ENCODE measurements at places on chromosomes 2 and 18. TPM values are rescaled to one million over a fixed set of nuclear protein-coding genes. Genes with fewer than 3 reads are reported as not detected.

WIPF1 gene
- 640 TPM for total RNA-seq

DNA sequence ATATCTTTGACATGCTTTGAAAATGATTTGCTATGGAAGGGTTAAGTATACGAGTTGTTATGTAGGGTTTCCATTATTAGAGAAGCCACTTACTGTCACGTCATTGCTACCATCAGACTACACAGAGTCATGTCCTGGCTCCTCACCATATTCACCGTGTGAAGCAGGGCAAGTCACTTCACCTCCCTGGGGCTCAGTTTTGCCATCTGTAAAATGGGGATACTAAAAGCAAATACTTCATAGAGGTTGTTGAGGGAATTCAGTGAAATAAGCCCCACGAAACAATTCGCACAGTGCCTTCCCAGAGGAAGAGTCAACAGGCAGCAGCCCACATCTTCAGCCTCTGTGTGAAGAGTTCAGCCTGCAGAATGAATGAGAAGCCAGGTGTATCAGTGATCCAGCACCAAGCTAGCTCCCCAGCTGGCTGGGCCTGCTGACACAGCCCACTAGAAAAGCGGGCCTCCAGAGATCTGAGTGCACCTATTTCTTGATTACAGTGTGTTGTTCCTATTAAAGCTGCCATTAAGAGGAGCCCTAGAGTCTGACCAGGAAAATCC is 3.4 kb downstream of the DIPK1C start:
- DNase-seq = no peak

ATP6V1B1 gene
- not detected for total RNA-seq

VWA3B gene
- total RNA-seq = not detected

DNA sequence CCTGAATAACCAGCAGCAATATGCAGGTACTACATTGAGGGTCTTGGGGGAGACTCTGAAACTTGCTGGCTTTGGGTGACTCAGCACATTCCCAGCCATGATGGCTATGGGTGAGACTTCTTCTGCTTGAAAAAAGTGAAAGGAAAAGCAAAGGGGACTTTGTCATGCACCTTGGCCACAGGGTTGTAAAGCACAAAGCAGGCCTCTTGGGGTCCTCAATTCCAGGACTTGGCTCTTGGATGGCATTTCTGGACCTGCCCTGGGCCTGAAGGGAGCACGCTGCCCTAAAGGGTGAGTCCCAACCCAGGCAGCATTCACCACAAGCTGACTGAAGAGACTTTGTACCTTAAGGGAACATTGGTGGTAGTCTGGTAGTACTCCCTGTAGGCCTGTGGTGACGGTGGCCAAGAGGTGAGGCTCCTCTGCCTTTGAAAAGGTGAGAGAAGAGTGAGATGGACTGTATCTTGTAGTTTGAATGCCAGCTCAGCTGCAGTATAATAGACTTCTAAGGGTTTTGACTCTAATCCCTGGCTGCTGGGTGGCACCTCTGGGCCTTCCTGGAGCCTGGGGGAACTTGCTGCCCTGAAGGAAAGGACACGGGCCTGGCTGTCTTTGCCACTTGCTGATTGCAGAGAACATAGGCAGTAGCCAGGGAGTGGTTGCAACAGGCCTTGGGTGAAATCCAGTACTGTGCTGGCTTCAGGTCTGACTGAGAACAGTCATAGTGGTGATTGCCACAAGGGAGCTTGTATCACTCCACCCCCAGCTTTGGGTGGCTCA is 36.5 kb upstream of the CYTIP start:
- no peak for DNase-seq

GRCh38 chr2:218744615-218745014 is 34.0 kb downstream of the TTLL4 start:
- DNase-seq = no peak

KIF5C gene
- total RNA-seq = 1.8 TPM

DNA sequence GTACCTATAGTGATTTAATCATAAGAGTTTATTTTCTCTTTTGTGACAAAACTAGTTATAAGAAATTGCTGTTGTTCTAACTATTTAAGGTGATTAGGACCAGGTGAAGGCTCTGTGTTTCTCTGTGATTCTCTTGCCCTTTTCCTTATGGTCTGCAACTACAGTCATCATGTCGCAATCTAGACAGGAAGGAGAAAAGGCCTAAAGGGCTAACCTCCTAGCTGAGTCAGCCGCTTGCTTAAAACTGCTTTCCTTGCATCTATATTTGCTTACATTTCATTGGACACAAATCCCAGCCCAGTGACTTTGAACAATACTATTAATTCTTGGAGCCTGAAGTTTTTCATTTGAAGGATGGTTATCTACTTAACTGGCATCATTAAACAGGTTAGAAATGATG is 93.1 kb downstream of the PIK3C3 start:
- no peak for DNase-seq

KATNAL2 gene
- 0.45 TPM for total RNA-seq

- no peak for DNase-seq
These were observed 75.9 kb downstream of the MRPS9 start for GRCh38 chr2:105113616-105114291.

- no peak for DNase-seq
These were observed 355.6 kb downstream of the PAX3 start for GRCh38 chr2:221943076-221943810.

DNA sequence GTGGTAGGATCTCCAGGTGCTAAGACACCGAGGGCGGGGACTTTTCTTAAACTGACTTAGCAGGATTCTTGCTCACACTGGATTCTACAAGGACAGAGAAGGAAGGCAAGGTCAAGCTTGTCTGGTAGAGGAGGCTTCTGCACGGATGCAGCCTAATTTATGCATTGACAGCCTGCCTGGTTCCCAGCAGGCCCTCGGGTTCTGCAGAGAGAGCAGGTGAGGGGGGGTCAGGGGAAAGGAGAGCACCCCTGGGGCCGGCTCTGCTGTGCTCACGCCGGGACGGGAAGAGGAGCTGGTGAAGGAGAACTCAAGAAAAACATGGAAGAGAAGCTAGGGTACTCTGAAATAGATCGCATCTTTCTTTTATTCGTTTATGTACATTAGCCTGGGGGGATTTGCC is 46.4 kb downstream of the ADI1 start:
- no peak for DNase-seq

DNA sequence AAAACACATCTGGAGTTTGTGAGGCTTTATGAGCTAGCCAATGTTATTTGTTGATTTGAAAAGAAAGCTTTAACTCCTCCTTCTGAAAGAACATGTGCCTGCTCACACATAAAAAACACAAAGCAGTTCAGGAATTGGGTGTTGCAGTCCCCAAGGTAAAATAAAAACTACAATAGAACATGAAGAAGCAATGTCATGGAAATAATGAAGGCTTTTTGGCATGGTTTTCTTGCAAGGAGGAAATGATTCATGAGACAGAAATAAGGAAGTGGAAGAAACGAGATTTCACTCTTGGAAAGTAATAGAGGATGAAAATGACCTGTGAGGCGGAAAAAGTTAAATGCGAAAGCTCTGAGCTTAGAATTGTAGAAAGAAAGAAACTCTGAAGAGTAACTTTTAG is 81.1 kb downstream of the TRIB2 start:
- DNase-seq = no peak

DNA sequence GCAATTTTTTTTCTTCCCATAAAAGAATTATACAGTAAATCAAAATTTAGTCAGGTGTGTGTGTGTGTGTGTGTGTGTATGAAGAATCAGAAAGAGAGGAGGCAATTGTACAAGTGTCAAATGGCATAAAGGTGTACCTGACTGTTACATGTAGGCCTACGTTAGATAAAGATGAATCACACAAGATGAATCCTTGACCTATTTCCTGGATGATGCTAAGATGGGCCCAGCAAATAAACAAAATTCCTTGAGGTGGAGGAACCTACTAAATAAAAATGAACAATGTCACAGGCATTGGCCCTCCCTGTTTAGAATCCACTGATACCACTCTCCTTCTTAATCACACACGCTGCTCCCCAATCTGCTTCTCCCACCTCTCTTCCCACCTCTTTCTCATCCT is 79.7 kb upstream of the LRATD1 start:
- DNase-seq = no peak

GRCh38 chr2:178193496-178193822 is 853 bp upstream of the OSBPL6 start:
- DNase-seq = no peak

DNA sequence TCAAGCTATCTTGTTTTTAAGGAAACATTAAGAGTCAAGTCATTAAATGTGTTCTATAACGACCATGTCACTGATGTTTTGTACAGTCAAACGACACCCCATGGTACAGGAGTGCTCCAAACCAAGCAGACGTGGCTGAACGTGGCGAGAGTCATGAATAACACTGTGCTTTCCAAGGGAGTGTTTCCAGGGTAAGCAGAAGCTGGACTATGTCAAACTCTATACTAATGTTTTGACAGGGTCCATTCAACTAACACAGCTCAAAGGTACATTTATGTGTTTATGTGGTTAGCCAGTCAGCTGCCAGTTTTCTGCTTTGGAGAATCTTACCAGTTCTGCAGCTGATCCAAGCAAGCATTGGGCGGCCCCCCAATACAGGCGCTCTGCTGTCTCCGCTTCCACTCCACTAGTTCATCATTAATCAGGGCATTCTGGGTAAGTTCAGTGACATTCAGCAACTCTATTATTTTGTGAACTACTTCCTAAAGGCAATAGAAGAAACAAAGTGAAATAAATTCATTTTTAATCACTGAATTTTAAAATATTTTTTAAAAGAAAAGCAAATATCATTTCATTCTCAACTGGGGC is 16.4 kb downstream of the STAT1 start:
- DNase-seq = no peak

CDK15 gene
- 0.72 TPM for total RNA-seq

DNA sequence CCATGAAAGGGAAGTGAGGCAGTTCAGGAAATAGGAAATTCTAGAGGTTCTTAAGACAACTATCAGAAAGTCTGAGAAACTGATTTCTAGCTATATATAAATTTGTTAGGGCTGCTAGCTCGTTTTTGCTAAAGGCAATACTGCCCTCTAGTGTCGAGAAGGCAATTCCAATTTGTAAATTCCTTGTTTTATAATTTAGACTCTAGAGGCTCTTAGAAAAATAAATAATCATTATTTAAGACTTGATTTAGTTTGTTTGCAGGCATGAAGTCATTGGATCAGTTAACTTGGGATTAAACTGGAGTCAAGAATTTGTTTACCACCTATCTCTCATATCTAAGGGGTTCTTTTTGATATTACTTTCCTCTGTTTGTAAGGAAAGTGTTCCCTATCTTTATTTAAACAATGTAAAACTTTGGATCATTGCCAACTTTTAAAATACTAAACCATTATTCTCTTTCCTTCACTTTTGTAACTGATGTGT is 66.2 kb downstream of the ACVR2A start:
- peak; percentile 78 for DNase-seq

DNA sequence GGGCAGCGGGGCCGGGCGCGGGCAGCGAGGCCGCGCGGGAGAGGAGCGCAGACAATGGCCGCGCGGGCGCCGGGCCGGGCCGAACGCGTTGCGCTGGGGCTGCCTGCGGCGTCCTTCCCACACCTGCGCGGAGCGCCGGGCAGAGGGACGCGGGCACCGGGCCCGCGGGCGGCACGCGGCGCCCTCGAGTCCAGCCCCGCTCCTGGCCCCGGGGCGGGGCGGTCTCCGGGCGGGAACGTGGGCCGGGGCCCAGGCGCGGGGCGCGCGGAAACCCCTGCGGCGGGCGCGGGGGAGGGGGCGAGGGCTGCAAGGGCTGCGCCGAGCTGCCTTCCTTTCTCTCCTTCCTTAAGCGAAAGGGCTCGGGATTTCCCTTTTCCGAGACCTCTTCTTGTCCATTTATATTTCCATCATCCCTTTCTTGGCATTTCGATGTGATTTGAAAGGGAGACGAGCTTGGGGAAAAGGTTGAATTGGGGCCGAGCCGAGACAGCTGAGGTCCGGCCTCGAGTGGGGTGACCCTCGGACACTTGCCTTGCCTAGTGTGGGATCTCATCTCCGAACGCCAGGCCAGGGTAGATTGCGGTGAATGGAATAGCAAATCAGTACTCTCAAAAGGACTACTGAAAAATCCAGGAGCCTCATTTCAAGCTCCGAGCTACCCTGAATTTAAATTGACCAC is 676 bp downstream of the KLHL23 start:
- DNase-seq = peak; percentile 22

DNA sequence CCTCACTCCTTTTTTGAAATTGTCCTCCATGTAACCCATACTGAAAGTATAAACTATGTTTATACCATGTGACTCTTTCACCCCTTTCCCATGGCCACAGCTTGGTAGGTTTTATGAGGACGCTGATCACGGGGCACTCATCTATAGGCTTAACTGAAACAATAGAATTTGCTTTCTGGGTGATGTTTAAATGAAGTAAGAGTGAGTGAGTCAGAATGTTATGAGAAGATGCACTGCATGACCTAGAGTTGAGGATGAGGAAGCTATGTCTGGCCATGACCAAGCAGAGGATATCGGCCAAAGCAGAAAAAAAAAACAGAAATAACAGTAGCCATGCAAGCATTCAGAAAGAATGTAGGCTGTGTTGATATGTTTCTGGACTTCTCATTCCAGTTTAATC is 34.9 kb downstream of the SCN1A start:
- DNase-seq = no peak

BCL2 gene
- total RNA-seq = 33.4 TPM

PDE1A gene
- not detected for total RNA-seq

DNA sequence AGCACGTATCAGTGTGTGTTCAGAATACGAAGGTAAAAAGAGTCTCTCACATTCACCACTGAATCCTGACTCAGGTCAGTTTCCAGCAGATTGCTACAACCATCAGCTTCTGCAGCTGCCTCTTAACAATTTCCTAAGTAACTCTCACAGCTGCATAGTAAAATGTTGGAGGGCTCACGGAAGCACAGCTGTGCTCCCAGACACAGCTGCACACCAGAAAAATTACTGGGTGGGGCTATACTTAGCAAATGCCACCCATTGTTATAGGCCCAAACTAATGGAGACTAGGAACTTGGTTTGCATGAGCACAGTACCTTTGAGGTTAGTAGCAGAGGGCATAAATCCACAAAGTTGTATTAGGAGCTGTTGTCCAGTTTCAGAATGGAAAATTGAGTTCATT is 153.9 kb upstream of the ERBB4 start:
- DNase-seq = no peak

Data from natural killer cell (primary cell).